H1 (cell line): ENCODE measurements at places on chromosomes 6 and 20.

DNA sequence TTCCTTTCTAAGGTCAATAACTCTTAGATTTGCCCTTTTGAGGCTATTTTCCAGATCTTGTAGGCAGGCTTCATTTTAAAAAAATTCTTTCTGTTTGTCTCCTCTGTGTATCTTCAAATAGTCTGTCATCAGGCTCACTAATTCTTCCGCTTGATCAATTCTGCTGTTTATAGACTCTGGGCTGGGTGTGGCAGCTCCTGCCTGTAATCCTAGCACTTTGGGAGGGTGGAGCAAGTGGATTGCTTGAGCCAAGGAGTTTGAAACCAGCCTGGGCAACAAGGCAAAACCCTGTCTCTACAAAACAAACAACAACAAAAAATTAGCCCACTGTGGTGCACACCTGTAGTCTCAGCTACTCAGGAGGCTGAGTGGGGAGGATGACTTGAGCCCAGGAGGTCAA is 40.0 kb upstream of the SCP2D1 start:
- DNase-seq = no peak

- no peak for DNase-seq
Observed at GRCh38 chr20:32667027-32667426, 6.7 kb downstream of the C20orf203 start.

- no peak for DNase-seq
Observed at GRCh38 chr20:11686820-11687543, 230.7 kb upstream of the BTBD3 start.

GRCh38 chr6:15495375-15495901 is 167.4 kb downstream of the DTNBP1 start:
- DNase-seq = no peak

- no peak for DNase-seq
Observed at GRCh38 chr6:44037847-44038542, 89.3 kb downstream of the MRPL14 start.

- DNase-seq = no peak
Observed at GRCh38 chr20:57114290-57115005, 152.0 kb downstream of the BMP7 start.

DNA sequence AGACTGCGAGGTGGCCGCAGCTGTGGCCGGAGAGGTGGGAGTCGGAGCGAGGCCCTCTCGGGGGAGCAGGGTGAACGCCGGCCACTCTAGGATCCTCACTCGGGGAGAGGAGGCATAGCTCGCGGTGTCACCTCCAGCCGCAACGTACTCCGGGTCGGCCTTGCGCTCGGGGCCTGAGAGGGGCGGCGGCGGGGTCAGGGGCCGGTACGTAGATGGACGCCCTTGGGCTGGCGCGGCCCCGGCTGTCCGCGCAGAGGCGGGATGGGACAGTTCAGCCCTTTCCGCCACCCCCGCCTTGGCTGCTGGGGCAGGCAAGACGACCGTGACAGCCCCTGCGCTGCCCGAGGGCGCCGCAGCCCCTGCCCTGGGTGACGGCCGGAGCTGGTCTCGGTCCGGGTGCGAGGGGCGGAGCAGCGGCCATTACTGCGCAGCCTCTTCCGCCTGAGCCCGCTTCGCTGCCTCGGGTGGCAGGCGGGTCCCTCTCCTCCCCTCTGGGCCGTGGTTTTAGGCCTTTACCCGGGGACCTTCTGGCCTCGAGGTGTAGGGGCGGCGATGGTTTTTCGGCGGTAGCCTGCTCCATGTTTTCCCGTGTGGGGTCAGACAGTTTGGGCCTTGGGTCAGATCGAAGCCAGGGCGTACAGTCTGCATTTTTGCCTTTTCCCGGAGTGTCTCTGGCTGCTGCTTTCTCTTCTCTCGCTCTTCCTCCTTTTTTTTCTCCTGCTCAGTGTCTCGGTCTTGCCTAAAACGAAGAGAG is 405 bp downstream of the RNF146 start:
- peak; percentile 1 for DNase-seq

- DNase-seq = no peak
Observed at GRCh38 chr20:63692436-63693082, 3.9 kb upstream of the TNFRSF6B start.

DNA sequence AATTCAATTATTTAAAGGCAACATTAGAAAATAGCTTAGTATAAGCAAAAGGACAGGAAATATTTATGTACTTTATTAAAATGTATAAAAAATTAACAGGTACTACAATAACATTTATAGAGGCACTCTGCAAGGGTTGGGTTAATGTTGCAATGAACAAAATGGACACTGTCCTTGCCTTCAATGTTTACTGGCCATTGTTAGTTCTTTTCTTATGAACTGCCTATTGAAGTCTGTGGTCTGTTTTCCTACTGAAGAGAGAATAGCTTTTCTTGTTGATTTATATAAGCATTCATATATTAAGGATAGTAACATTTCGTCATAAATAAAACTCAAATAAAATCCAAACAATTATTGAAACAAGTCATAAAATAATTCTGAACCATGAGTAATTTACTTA is 135.3 kb upstream of the BEND6 start:
- no peak for DNase-seq

- DNase-seq = no peak
Observed at GRCh38 chr20:25257756-25258475, 10.0 kb downstream of the PYGB start.

DNA sequence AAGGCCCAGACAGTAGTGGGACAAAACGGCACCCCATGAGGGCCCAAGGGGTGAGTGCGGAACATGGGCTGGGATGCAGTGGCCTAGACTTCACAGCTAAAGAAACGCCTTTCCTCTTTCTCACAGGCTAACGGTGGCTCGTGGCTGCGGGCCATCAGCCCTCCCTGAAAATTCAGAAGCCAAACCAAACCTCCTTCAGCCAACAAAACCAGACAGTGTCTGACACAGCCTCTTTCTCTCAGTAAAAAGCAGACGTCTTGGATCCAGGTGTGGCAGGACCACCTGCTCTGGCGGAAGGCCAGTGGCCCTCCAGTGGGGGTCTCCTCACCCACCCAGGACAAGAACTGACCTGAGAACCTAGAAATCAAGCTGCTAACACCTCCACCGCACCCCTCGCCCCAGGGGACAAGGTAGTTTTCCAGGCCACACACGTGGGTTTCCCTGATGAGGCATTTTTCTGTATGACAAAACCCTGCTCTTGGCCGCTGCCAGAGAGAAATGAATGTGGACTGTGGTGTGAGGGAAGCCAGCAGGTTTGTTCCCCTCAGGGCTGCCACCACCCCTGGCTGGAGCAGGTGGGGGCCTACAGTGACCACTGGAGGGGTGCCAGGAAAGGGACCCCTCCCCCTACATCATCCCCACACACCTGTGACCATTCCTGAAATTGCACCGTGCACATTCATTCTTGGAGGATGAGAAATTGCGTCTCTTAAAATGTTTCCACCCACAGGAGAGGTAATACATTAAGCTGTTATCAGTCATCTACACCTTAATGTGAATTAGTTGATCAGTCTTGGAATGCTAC is 76.8 kb upstream of the PIM1 start:
- DNase-seq = no peak

- no peak for DNase-seq
Observed at GRCh38 chr6:128310451-128310850, 209.9 kb downstream of the PTPRK start.

GRCh38 chr6:125154118-125154760 is 666 bp downstream of the TPD52L1 start:
- no peak for DNase-seq

DNA sequence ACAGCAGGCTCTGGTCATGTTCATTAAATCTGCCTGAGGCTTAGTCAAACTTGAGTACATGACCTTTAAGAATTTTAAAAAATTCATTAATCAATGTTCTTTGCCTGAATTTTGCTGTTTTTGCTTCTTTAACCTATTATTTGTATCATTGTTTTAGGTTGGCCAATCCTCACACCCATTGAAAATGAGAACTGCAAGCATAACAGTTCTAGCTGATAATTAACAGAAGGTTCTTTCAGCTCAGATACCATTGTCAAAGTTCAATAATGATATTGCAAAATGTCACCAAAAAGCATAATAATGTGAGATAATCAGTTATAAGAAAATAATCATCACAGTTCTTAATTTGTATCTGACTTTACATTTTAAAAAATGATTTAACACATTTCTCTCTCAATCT is 583.1 kb downstream of the TFAP2A start:
- no peak for DNase-seq

GRCh38 chr20:58433029-58433647 is 44.1 kb downstream of the VAPB start:
- no peak for DNase-seq
